ENCODE measurements at places on chromosomes 11 and 22. TPM values are rescaled to one million over a fixed set of nuclear protein-coding genes. Genes with fewer than 3 reads are reported as not detected.

GRCh38 chr11:63179432-63180041, 35.5 kb upstream of the SLC22A24 start:
- no peak overlapping the region for H3K27ac ChIP-seq
- no peaks in the 10 kb centered on the region for H3K4me1 ChIP-seq
- H3K4me3 ChIP-seq: no peak overlapping the region
- no peak for DNase-seq
- H3K27me3 ChIP-seq: peaks cover 5% of the 10 kb centered on the region

DNA sequence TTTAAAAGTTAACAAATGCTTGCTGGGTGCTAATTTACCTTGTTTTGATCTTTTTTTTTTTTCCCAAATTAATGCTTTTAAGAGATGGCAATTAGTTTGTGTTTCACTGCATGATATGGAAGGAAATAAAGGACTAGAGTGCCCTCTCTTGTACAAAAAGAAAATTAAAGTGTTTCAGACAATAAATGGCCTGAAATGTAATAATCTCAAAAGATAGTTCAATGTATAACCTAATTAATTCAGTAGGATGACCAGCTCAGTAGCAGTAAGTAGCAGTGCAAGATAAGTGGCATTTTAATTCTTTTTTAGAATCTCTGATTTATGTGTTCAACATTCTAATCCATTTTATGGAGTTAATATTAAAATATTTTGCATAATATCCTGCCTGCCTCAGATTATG, 39.9 kb upstream of the MYO18B start:
- H3K4me3 ChIP-seq: no peak overlapping the region
- no peaks in the 10 kb centered on the region for H3K4me1 ChIP-seq
- no peaks in the 10 kb centered on the region for H3K27me3 ChIP-seq
- peak; percentile 52 for DNase-seq

DNA sequence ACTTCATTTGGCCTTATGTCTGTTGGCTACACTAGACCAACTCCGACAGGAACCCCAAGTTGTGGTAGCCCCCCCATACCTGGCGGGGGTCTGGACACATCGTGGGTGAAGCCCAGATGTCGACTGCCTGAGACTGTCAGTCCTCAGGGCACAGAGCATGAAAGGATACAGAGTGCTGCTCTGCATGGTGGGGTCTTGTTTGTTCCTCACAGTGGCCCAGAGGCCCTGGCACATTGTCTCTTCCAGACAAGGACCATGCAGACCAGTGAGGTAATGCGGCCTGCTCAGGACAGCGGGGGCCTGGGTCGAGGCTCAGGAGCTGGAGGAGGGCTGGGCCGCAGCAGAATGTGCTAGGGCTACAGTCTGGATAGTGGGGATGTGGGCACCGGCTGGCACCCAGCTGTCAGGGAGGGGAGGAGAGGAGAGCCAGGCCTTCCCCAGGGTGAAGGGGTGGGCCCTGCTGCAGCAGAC, 14.6 kb downstream of the CAPN5 start:
- peaks cover 7% of the 10 kb centered on the region for H3K36me3 ChIP-seq
- H3K27ac ChIP-seq: peak overlapping the region; percentile 85
- DNase-seq: no peak
- H3K27me3 ChIP-seq: no peaks in the 10 kb centered on the region
- no peak overlapping the region for H3K4me3 ChIP-seq
- peaks cover 31% of the 10 kb centered on the region for H3K4me1 ChIP-seq

GRCh38 chr11:1235306-1235900, 12.5 kb downstream of the MUC5B start:
- no peak for DNase-seq
- peaks cover 3% of the 10 kb centered on the region for H3K36me3 ChIP-seq
- no peaks in the 10 kb centered on the region for H3K27me3 ChIP-seq
- no peak overlapping the region for H3K27ac ChIP-seq
- peaks cover 12% of the 10 kb centered on the region for H3K4me1 ChIP-seq

DNA sequence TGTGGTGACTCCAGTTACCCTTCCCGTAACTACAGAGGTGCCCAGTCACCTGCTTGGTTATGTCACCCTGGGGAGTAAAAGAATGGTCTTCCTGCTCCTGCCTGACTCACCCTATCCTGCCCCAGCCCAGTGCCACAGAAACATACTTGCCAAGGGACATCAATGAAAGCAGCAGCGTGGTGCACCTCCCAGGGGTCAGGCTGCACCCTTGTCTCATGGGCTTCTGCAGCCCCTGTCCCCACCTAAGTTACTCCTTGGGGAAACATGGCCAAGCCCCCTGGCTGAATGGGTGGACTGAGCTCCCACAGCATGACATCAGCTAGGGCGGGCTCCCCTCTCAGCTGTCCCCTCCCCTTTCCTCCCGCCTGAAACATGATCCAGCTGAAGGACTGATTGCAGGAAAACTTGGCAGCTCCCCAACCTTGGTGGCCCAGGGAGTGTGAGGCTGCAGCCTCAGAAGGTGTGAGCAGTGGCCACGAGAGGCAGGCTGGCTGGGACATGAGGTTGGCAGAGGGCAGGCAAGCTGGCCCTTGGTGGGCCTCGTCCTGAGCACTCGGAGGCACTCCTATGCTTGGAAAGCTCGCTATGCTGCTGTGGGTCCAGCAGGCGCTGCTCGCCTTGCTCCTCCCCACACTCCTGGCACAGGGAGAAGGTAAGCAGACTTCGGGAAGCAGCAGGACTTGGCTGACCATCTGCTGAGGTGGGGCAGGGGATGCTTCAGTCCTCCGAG, at the start of gene HTR3A:
Gene HTR3A, plus strand, starts transcription at position 368 of the 730 bp plus-strand sequence. Its CDS starts 218 bp downstream, at position 586.
- H3K27me3 ChIP-seq: no peaks in the 10 kb centered on the region
- DNase-seq: peak; percentile 94
- peak within 1 kb of the TSS; percentile 36 for H3K27ac ChIP-seq
- no peaks in the 10 kb centered on the region for H3K36me3 ChIP-seq
- H3K4me1 ChIP-seq: peaks cover 7% of the 10 kb centered on the region
- no peak within 1 kb of the TSS for H3K4me3 ChIP-seq

DNA sequence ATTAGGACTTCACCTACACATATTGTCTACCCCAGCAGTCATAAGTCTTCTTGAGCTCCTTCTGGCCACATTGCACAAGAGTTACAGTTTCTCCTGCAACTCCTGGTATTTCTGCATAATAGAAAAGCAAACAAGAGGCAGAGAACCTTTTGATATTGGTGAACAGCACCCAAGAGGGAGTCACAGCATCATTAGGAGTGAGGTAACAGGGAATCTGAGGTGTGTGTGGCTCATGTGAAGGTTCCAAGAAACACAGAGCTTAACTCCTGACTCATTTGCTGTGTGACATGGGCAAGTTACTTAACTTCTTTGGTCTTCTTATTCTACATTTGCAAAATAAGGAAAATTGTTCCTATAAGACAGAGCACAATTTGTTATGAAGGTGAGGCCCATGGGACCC, 374.6 kb downstream of the INSC start:
- H3K27ac ChIP-seq: no peak overlapping the region
- H3K27me3 ChIP-seq: no peaks in the 10 kb centered on the region
- no peak overlapping the region for H3K4me3 ChIP-seq
- no peaks in the 10 kb centered on the region for H3K36me3 ChIP-seq
- peaks cover 8% of the 10 kb centered on the region for H3K4me1 ChIP-seq

DNA sequence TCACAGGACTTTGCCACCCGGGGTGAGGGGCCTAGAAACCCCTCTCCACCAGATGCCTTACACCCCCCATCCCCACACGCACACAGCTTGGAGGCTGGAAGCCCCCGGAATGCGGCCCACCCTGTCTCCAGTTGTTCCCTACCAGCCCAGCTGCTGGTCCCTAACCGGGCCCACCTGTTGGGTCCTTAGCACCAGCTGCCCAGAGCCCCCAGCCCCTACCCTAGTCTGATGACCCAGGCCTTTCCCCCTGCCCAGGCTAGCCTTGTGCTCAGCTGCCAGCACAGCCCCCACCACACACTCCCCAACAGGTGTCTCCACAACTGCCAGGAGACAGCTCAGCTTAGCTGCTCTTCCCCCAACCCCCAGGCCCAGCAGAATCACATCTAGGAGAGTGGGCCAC, 67.1 kb downstream of the CDKN1C start:
- H3K4me1 ChIP-seq: no peaks in the 10 kb centered on the region
- DNase-seq: no peak
- H3K27me3 ChIP-seq: no peaks in the 10 kb centered on the region
- H3K27ac ChIP-seq: no peak overlapping the region

DNA sequence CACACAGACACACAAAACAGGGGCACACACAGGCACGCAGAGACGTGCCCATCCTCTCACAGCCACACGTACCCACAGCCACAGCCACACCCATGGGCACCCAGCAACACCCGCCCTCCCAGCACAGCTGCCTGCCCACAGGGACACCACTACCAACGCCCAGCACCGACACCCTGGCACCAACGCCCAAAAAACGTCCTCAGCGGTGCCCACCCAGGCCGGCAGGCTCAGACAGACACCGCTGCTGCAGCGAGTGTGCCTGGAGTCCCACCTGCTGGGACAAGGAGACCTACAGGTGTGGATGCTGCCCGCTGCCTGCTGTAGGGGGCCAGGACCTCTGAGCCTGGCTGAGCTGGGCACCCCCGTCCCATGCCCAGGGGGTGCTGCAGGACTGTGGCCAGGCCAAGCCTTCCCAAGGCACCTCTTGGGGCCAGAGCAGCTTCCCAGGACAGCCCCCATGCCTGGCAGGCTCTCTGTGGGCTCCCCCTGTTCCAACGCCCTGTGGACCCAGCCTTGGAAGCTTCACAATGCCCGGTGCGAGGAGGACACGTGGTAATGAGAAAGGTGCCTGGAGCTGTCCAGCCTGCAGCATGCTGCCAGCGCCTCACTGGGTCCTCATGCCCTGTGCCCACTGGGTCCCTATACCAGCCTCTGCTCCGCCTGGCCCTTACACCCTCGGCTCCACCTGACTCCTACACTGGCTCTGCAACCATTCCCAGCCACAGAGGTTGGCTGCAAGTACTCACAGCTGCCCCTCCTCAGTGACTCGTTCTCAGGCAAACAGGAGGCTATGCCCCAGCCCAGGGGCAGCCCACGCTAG, 45.8 kb upstream of the TH start:
- H3K4me3 ChIP-seq: no peak overlapping the region
- H3K27me3 ChIP-seq: no peaks in the 10 kb centered on the region
- H3K4me1 ChIP-seq: no peaks in the 10 kb centered on the region

DNA sequence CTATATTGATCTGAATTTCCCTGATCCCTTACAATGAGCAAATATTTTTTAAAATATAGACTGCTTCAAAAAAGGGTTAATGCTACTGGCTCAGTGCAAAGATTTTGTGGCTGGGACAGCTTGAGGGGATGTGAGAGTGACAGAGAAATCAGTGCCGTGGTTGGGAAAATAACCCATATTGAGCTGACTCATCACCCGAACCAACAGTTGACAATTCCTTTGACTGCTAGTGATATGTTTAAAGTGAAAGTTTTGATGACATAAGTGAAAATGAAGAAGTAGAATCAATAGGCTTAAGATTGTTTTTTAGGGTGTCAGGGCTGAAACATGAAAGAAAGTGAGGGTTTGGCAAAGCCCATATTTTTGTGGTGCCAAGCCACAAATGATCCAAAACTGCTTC, 257.1 kb upstream of the TENM4 start:
- no peak overlapping the region for H3K4me3 ChIP-seq
- no peak for DNase-seq
- no peaks in the 10 kb centered on the region for H3K4me1 ChIP-seq
- H3K27me3 ChIP-seq: no peaks in the 10 kb centered on the region
- H3K27ac ChIP-seq: no peak overlapping the region

- peaks cover 35% of the 10 kb centered on the region for H3K4me1 ChIP-seq
- H3K4me3 ChIP-seq: no peak overlapping the region
- peaks cover 6% of the 10 kb centered on the region for H3K36me3 ChIP-seq
- H3K27me3 ChIP-seq: no peaks in the 10 kb centered on the region
- H3K27ac ChIP-seq: no peak overlapping the region
Measured at GRCh38 chr11:3058753-3059664, 1.8 kb upstream of the CARS1 start.

GRCh38 chr11:62026739-62027370, 59.4 kb upstream of the FTH1 start:
- H3K27ac ChIP-seq: no peak overlapping the region
- no peaks in the 10 kb centered on the region for H3K36me3 ChIP-seq
- H3K4me1 ChIP-seq: peaks cover 17% of the 10 kb centered on the region
- H3K4me3 ChIP-seq: no peak overlapping the region

- peaks cover 6% of the 10 kb centered on the region for H3K4me1 ChIP-seq
- H3K27ac ChIP-seq: no peak overlapping the region
- no peaks in the 10 kb centered on the region for H3K36me3 ChIP-seq
- no peak overlapping the region for H3K4me3 ChIP-seq
- H3K27me3 ChIP-seq: no peaks in the 10 kb centered on the region
Measured at GRCh38 chr11:19861171-19861570, 148.5 kb downstream of the NAV2 start.

GRCh38 chr22:41471568-41471967, 2.7 kb downstream of the ACO2 start:
- H3K4me3 ChIP-seq: no peak overlapping the region
- H3K4me1 ChIP-seq: peaks cover 56% of the 10 kb centered on the region
- H3K27me3 ChIP-seq: no peaks in the 10 kb centered on the region

- no peaks in the 10 kb centered on the region for H3K4me1 ChIP-seq
- no peak for DNase-seq
- H3K4me3 ChIP-seq: no peak overlapping the region
- H3K27ac ChIP-seq: no peak overlapping the region
Measured at GRCh38 chr22:44099696-44100095, 75.6 kb downstream of the PARVB start.

DNA sequence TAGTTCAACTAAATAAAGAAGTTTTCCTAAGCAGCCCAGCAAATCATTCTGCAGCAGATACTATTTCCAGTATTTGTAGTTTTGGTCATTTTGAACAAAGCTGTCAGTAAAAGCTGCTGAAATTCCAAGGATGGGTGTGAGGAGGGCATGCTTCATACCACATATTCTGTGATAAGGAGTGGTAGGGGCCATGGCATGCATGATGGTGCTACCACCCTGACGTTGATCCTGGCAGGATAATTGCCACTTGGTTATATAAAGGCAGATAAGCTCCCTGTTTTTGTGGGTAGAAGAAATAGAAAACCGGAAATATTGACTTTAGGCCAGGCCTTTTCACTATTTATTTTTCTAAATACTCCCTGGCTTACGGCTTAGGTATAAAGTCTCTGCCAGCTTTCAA, 33.1 kb upstream of the L3MBTL2 start:
- no peaks in the 10 kb centered on the region for H3K27me3 ChIP-seq
- H3K27ac ChIP-seq: peak overlapping the region; percentile 39
- H3K4me3 ChIP-seq: no peak overlapping the region
- peak; percentile 11 for DNase-seq

SLC1A2 gene
- total RNA-seq: 5.7 TPM

RIMBP3C gene
- under 0.01 TPM for total RNA-seq

CSNK2A3 gene
- total RNA-seq: not detected

RAG1 gene
- 0.89 TPM for total RNA-seq

GAL3ST3 gene
- total RNA-seq: not detected

SUSD2 gene
- 29.9 TPM for total RNA-seq

GLB1L3 gene
- total RNA-seq: not detected

SLC22A25 gene
- total RNA-seq: not detected

MRGPRE gene
- not detected for total RNA-seq

Measured in stomach (tissue), 19 donors.